Activated CD4-positive, alpha-beta T cell treated with anti-CD3 and anti-CD28 coated beads, Interleukin-2, amount 50 U/mL, for 24 hours (primary cell): ENCODE measurements at places on chromosomes 6 and 20.

- no peak for DNase-seq
Measured at GRCh38 chr6:43170417-43170930, 595 bp upstream of the SRF start.

- DNase-seq: no peak
Measured at GRCh38 chr20:14566505-14566904, 229.1 kb upstream of the FLRT3 start.

GRCh38 chr6:120514544-120514943 lies 819.7 kb downstream of the TBC1D32 start:
- DNase-seq: no peak

DNA sequence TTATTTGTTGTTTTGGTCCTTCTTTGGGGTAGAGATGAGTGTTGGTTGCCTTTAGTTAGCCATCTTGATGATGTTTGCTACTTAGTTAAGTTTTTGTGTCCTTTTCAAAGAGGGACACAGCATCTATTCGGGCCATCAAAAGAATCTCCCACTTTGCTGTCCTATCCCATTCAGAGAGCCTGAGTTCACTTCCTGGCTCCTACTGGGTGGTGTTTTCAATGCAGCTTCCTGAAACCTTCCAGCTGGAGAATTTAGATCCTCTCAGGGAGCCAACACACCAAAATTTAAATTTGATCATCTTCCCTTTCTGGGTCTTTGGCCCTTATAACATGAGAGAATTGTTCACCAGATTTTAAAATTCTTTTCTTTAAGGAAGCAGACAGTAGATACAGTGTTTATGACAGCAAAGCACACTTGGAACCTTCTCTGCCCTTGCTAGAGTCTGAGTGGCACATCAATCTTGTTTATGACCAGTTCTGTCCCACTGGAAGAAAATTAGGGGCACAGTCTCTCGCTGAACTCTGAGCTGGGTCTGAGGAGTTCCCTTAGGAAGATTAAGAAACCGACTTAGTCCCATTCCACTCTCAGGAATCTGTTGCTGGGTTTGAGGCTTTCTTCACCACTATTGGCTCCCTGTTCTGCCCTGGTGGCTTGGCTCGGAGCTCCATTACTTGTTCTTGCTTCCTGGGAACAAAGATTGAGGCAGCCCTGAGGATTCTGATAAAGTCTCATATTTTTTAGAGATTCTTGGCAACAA lies 115.5 kb downstream of the CCDC170 start:
- no peak for DNase-seq

- DNase-seq: no peak
Measured at GRCh38 chr20:41572010-41572572, 46.1 kb downstream of the CHD6 start.

DNA sequence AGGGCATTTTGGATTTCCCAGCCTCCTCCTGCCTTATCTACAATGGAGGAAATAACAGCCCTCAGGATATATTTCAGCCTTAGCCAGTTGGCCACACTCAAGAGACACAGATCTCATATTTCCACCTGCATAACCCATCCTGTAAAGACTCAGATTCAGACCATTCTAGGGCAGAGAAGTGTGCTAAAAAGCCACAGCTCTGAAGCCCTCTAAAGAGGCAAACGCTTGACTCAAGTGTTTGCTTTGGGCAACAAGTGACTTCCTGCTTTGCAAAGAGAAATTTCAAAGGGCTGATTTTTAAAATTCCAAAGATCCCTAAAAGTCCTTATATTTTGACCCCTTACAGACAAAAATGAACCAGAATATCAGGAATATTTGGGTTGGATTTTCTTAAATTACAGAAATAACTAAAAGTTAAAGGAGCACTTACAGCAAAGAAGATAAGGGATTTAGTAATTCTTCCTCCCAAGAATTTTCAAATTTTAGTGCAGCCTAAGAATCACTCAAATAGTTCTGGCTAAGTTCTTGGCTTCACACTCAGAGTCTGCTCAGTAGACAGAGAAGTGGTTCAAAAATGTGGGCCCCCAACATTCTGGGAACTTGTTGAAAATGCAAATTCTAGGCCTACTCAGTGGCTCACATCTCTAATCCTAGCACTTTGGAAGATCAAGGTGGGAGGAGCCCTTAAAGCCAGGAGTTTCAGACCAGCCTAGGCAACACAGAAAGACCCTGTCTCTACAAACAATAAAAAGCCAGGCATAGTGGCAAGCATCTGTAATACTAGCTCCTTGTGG lies 18.9 kb upstream of the ADGRF5 start:
- DNase-seq: no peak

- DNase-seq: no peak
Measured at GRCh38 chr6:162798546-162799266, 70.9 kb downstream of the PACRG start.

- no peak for DNase-seq
Measured at GRCh38 chr6:12472601-12473038, 182.5 kb downstream of the EDN1 start.

DNA sequence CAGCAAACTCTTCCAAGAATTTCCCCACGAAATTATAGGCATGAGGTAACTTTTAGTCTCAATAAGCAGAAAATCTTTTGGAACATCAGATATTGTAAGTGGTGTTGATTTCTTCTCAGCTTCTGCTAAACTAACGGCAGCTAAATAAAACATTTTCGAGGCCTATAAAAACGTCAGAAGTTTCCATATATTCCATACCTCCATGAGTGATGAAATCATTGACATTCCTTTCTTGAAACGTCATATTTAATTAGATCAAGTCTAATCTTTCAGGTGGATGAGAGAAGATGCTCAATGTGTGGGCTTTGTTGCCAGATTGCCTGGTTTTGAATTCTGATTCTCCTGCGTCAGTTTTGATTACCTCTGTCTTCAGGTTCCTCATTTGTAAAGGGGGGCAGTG lies 81.3 kb downstream of the CDC5L start:
- DNase-seq: no peak

GRCh38 chr6:146990821-146991798 lies 213.1 kb upstream of the STXBP5 start:
- no peak for DNase-seq

DNA sequence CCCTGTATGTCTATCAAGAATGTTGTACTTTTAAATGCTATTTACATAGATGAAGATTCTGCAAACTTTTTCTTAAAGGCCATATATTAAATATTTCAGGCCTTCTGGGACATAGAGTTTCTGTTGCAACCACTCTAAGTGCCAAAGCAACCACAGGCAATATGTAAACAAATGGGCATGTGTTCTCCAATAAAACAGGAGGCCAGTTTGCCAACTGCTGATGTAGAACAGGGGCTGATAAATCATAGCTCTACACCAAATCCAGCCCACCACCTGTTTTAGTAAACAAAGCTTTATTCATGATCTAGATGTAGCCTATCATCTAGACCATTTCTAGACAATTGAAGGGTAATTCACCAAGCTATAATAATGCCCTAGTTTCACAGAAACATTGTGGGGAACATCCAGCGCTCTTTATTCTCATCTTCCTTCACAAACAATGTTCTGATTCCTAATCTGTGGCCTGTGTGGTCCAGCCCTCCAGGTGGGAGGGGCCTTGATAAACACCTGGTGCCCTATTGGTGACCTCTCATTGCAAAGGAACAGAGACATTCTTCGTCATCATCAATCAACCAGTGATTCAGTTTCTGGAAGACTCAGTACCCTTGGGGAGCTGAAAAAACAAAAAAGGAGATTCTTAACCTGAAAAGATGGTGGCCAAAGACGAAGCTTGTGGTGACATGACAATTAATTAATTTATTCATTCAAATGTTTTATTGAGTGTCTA lies 80.2 kb downstream of the PREP start:
- DNase-seq: no peak

GRCh38 chr20:22289442-22289841 lies 294.9 kb downstream of the FOXA2 start:
- no peak for DNase-seq

DNA sequence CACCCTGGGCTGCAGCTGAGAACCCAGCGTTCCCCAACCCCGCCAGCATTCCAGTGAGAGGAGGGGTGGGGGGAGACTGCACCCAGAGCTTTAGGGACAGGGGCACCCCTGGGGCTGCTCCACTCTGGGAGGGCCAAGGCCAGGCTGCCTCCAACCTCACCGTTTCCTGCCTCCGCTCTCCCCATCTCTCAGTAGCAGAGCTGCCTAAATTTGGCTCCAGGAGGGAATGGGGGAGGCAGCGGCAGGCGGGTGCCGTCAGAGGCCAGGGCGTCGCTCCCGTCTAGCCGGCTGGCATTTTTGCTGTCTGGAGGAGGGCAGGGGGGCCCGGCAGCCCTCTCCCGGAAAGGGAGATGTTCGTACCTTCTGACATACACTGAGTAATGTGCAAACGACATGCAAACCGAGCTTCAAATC lies 46.6 kb downstream of the NOL4L start:
- no peak for DNase-seq

DNA sequence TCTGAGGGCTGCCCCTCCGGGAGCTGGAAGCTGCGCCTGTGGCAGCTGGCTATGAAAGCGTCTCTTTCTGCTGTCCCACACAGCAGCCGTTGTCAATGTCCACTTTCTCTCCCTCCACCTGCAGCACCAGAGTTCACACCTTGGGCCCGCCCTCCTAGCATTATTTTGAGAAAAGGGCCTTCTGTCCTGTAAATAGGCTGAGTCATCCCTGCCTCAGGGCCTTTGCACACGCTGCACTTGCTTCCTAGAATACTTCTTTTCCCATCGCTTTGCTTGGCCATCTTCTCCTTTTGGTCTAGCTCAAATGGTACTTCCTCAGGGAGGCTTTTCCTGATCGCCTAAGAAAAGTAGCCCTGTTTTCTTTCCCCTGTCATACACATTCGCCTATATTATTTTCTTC lies 69.3 kb upstream of the ZNFX1 start:
- no peak for DNase-seq

DNA sequence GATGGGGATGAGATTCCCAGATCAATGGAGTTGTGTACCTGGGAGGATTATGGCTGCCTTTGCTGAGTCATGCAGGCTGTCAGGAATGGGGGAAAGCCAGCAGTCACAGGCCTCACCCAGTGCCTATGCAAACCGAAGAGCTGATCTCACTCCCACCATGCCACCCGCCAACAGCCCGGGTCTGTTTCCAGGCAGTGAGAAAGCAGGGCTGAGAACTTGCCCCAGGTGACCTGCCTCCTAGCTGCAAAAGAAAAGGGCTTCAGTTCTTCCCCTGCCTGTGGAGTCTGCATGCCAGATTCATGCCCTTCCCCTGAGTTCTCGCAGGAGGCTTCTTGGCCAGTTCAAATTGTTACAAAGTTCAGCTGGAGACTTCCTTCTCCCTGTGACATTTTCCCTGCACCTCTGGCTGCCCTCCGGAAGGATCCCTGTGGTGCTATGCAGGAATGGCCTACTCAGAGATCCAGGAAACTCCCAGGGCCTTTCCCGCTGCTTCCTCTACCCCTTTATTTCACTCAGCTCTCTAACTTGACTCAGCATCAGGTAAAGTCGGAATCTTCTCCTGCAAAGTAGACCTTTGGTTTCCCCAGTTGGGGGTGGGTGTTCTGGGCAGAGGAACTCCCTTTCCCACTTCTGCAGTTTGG lies 71.5 kb upstream of the B3GAT2 start:
- no peak for DNase-seq

- DNase-seq: no peak
Measured at GRCh38 chr6:29770306-29770705, 47.1 kb downstream of the HLA-F start.

GRCh38 chr6:105068407-105068806 lies 111.4 kb downstream of the POPDC3 start:
- DNase-seq: no peak

DNA sequence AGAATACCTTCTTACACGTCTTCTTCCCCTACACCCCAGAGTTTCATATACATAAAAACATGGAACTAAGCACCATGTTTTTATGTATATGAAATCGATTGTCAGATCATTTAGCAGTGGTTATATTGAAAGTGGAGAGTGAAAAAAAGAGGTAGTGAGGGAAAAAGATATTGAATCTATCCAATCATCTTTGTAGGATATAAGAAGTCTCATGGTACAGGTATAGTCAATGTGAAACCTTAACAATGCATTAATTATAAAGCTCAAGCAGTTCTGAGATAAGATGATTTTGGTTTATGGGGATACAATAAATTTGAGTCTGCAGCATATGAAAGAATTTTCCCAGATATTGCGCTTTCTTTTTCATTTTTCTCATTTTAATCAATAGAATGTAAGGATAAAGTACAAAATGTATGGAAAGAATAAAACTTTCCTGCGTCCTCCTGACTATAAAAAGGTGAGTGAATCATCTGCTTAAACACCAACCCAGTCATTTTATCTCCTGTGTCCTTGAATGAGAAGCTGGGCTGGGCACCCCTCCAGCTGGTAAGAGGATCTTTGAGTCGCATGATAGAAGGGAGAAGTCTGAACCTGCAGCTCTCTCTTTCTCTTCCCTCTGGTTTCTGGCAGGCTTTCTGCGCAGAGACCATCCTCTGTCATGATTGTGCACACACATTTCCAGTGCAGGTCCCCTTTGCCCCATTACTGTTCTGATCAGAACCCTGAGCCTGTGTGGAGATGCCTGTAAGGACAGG lies 28.1 kb upstream of the AKIRIN2 start:
- DNase-seq: no peak

- DNase-seq: no peak
Measured at GRCh38 chr6:104460738-104461483, 398.8 kb downstream of the HACE1 start.

DNA sequence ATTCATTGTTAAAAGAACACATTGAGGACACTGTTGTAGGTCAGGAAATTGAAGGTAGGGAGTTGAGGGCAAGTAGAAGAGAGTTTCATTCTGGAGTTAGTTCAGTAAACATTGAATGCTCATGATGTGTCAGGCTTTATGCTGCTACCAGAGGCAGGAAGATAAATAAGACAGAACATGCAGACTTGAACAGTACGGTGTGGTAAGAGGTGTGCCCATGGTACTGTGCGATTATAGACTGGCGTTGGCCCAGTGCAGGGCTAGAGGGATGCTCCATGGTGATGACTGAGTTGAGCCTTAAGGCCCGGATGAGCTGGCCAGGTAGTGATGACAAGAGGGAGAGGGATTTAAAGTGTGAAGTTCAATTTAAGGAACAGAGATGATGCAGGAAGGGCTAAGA lies 50.8 kb downstream of the CARMIL1 start:
- DNase-seq: no peak
